Ecto neural progenitor cell (in vitro differentiated cells): ENCODE measurements at places on chromosomes 5 and 9.

DNA sequence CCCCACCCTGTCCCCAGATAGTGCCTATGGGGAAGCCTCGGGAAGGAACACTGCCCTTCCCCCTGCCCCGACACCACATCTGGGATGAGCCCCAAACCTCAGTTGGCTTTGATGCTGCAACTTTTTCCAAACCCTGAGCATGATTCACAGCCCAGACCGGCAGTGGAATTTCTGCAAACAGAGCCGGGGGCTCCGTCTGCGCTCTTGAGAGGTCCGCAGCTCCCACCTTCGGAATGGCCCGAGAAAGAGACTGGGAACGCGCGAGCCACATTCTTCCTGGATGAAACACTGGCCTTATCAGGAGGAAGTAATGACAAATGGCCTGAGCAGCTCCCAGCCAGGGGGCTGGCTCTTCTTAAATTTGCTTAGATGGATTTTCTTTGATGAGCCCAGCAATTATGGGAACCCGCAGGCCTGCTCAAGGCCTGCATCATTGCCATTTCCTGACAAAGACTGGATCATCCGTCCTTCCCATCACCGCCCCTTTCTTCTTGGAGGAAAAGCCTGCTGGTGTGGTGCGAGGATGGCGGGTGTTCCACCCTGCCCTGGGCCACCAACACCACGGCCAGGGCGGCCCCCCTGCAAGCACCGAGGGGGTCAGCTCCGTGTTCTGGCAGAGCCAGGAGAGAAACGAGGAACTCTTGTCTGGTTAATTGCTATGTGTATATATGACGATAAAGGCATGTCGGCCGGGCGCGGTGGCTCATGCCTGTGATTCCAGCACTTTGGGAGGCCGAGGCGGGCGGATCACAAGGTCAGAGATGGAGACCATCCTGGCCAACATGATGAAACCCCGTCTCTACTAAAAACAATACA, 38.8 kb upstream of the COL5A1 start:
- DNase-seq, result peak; percentile 49

DNA sequence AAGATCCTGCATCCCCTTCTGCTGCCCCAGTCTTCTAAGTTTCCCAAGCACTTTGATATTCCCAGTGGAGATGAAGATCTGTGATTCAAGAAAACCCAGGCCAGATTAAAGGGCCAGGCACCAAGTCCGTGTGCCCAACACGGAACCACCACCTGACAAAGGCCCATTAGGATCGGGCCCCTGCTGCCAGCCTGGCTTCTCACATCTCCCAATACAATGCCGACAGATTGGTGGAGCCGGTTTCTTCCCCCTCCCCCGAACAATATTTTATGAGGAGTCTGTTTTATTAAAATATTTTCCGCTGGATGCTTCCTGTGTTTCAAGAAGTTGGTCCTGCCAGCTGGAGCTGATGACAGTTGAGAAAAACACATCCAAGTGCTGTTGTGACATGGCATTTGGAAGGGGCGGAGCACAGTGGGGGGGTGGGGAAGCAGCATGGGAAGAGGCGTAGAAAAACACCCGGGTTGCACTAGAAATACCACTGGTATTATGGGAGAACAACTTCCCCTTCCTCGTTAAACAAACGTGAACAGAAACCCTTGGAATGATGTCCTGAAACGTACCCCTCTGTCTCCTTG, 45.0 kb downstream of the CRB2 start:
- no peak for DNase-seq

GRCh38 chr5:176784218-176785165, 25.9 kb upstream of the UNC5A start:
- no peak for DNase-seq

GRCh38 chr9:96555567-96556386, 63.9 kb downstream of the CDC14B start:
- DNase-seq, result no peak

- DNase-seq, result no peak
Measured at GRCh38 chr9:95580812-95581761, 64.3 kb upstream of the PTCH1 start.

DNA sequence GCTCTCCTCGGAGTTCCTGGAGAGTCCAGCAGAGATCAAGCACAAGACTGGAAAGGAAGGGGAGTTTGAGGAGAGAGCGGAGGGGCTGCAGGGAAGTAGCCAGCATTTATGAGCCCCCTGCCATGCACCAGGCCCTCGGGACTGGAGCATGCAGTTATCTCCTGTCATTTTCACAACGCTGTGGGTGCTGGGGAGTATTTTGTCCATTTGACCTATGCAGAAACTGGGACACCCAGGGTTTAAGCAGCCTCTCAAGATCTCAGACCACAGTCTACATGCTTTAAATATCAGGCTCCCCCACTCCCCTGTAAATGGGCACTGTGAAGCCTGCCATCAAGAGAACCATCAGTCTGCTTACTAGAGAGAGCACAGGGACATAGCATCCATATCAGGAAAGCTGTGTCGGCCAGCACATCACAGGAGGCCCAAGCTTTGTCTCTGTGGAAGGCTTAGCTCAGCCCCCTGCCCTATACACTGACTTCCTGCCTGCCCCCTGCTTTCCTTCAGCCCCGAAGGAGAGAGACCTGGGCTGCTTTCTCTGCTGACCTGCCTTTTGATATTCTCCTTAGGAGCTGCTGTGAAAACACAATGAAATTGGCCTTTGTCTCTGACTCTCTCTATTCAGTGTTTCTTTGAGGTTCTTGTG, 7.3 kb downstream of the FOXI1 start:
- DNase-seq, result no peak
